B cell (primary cell): ENCODE measurements at places on chromosomes 6 and 20.
A peak's percentile ranks its signal among the peaks of the same experiment; 100 is the strongest.

DNA sequence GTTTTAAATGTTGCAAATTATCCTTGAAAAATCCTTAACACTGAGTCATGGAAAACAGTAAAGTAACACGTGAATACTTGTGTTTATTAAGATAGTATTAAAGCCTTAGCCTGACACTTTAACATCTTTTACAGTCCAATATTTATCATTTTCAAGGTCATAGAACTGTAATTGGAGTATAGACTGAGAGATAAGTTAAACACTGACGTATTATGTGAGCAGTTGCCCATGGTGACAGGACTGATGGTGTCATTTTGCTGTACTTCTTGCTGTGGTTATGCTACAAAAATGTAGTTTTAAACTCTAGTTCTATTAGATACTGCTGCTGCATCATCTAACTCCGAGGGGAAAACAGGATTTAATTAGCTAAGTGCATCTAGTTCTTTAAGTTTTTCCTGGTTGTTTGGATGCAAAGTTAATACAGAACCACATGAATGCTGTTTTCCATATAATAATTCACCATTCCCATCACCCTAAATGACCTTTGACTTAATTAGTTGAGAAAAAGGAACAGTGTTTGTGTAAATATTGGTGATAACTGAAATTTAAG, 37.8 kb downstream of the SLC2A12 start:
- DNase-seq = no peak

DNA sequence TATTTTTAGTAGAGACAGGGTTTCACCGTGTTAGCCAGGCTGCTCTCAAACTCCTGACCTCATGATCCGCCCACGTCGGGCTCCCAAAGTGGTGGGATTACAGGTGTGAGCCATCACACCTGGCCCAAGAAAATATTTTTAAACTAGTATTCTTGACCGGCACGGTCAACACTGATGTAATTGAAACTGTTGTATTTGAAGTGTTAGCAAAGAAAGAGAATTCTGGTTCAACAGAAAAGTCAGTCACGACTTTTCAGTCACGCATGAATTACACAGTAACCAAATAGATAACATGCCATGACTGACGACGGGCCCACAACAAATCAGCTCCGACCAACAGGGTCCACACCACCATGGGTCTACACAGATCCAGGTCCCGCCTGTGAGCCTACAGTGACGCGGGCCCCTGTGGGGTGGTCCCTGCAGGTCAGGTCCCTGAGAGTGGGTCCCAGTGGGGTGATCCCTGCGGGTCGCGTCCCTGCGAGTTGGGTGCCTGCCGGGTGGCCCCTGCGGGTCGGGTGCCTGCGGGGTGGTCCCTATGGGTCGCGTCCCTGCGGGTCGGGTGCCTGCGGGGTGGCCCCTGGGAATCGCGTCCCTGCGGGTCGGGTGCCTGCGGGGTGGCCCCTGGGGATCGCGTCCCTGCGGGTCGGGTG, 1.0 kb downstream of the GMEB2 start:
- DNase-seq = peak; percentile 64

- DNase-seq = no peak
These were observed 61.2 kb downstream of the EYA2 start for GRCh38 chr20:46955601-46956556.

GRCh38 chr6:161919691-161920090, 645.8 kb upstream of the AGPAT4 start:
- DNase-seq = no peak

- DNase-seq = no peak
These were observed 52.2 kb upstream of the PRL start for GRCh38 chr6:22349051-22349450.

DNA sequence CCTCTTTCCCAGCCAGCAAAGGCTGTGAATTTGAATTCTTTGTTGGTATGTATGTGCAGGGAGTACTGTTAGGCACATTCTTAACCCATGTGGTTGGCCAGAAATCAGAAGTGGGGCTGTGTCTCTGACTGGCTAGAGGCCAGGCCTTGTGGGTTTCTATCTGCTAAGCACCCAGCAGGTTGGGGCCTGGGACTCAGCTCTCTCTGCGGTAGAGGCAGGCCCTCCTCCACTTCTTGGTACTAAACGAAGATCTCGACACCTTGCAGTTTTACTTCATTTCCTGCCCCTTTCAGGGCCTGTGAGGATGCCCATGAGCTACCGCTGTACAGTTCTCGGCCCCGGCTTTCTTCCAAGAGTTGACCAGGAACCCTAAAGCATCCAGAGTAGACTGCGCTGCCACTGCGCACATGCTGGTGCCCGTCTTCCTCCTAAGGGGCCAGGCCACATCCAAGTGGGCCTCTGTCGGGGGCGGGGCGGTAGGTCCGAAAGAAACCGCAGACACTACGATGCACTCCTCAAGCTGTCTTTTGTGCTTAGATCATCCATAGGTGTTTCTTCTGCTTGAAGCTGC, 51.1 kb downstream of the TCP11 start:
- DNase-seq = no peak

DNA sequence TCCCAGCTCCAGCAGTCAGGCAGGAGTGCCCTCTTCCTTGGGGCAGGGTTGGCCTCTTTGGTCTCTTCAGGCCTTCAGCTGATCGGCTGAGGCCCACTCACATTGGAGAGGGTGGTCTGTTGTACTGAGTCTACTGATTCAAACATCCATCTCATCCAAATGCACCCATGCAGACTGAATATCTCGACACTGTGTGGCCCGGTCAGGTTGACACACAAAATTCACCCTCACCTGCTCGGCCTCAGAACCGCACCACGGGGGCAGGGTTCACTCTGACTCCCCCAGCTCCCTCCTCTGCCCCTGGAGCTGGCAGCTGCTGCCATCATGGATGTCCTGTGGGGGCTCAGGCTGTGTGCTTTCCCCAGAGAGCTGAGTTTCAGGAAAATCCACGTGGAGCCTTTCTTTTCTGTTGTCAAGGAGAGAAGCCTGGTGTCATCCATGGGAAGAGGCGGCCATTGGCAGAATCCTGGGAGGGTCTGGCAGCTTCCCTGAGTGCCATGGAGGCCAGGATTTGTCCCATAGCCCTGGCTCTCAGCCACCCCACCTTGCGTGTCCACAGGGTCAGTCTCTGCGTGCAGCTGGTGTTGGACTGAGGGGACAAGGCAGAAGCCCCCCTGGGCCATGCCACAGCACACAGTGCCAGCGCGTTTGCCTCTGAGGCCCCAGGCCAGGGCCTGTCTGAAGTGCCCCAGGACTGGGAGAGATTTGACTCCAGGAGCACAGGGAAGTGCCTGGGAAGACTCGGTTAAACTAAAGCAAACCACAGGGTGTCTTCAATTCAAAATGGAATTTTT, 114.1 kb downstream of the ERMARD start:
- no peak for DNase-seq

DNA sequence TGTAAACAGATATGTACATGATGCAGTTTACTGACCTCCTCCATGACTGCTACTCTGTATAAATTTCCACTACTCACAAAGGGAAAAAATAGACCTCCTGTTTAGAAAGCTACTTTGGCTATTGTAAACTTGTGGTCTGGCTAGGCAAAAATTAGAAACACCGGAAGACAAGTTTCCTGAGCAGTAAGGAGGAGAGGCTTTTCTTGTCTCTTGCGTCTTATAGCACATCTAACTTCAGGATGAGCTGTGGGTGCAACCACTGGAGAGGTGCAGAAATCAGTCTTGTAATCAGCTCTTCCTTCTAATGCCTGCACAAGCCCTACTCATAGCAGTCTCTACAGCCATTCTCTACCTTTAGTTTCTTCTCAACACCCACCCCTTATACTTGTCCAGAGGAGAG, 296.5 kb upstream of the SLC35B3 start:
- no peak for DNase-seq

DNA sequence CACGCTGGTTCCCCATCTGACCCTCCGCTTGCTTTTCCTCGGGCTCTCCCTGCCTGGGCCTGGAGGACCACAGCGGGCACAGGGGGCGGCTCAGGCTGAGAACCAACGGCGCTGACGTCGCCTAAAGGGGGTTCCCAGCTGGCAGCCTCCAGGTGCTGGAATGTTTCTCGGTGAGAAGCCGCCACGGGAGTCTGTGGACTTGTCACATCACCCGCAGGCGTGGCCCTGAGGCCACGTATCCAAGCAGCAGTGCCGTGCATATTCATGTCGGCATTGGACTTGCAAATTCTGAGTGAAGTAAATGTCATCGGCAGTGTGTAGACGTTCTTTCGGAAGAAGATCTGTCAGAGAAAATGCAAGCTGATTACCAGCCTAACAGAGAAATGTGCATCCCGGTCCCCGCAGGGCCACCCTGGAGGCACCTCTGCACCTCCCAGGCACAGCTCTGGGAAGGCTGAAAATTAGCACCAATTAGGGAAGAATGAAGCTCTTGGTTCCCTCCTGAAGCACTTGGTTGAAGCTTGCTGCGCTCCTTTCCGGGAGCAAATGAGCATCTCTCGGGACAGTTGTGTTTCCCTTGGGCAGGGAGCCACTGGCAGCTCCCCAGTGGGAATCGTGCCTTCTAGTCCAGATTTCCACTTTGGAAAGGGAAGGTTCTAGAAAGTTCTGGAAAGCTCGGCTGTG, 24.3 kb downstream of the NTSR1 start:
- DNase-seq = no peak

DNA sequence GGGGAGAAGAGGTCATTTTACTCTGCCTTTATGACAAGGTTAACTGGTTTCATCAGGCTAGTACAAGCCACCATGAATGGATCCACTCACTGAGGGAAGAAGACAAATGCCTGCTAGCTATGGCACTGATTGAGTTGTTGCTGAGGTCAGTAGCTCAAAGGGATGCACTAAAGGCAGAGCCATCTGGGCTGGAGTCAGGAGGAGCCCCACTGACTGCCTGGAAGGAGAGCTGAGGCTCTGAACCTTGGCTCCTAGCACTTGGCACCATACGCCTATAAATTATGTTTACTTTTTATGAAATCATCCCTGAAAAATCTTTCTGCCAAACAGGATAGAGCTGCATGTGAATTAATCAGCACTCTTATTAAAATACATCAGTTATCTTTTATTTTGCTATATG, 104.6 kb downstream of the DTD1 start:
- no peak for DNase-seq

- no peak for DNase-seq
These were observed 584.7 kb downstream of the RFPL4B start for GRCh38 chr6:112931832-112932231.

GRCh38 chr20:21126581-21126870, 644 bp downstream of the KIZ start:
- no peak for DNase-seq

- no peak for DNase-seq
These were observed 233.8 kb downstream of the ARHGAP18 start for GRCh38 chr6:129476248-129476564.

DNA sequence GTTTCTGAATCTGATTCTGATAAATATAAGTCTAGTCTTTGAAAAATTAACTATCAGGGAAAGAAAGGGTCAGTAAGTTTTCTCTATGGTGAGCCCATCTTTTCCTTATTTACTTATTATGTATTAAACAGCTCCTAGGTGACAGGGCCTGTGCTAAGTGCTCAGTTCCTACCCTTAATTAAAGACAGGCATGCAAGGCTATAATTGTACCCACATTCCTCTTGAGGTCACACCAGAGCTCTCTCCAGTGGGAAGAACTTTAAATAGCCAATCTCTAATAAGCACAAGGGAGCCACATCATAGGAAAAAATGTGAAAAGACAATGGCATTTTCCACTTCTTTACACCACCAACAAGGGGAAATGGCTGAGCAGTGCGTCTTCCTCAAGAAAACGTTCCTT, 421.8 kb upstream of the SLC35B3 start:
- no peak for DNase-seq

- no peak for DNase-seq
These were observed 951 bp upstream of the TRIM31 start for GRCh38 chr6:30113841-30114240.

DNA sequence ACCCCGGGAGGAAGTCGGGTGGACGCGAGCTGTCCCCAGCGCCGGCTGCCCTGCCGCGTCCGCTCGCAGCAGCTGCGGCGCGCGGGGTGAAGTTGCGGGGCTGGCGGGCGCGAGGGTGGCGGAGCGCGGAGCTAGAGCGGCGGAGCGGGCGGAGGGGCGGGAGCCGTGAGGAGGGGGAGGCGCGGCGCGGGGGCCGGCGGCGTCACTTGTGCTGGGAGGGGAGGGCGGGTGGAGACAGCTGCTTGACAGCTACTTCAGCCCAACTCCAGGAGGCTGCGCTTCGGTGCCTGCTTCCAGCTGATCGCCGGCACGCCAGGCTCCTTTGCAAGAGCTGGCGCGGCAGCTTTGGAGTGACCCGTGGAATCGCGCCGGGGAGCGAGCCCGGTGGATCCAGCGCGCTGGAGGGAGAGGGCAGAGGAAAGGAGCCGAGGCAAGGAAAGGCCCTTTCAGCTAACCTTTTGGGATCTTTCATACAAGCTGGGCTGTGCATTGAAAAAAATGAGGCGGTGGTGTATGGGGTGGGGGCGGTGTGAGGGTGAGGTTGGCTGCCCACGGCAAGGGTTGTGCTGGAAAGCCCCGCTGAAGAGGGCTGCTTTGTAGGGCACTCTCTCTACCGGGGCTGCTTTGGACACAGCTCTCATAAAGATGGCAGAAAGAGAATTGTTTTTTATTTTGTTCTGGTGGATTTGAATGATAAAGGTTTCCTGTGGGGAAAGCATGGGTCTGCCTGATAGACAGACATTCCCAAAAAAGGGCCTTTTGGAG, 24.6 kb downstream of the RIPOR2 start:
- DNase-seq = no peak

DNA sequence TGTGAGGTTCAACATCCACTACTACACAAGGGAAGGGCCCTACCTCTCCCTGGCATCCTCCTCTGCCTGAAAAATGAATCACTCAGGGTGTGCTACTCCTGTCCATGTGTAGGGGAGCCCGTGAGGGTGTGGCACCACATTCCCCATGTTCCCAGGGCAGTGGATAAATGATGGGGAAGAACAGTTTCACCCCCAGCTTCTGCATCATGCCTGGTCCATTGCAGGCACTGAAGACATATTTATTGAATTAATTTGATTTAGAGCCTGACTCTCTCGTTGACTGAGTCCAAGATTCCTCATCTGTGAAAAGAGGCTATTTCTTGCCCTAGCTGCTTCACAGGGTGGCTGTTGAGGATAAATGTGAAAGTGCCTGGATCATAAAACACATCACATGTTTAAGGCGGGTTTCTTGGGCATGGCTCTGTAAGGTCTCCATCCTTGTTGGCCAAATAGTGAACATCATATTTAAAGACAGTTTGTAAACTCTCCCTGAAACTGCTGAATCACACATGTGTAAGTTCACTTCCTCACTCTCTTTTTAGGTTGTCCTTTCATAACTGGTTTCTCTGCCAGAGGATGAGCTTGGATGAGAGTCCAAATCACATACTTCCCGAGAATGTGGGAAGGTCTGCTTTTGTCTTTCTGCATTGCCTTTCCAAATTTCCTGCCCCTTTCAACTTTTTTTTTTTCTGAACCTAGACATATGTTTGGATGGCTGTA, 79.7 kb upstream of the FYN start:
- no peak for DNase-seq

GRCh38 chr6:10740061-10740460, 7.5 kb upstream of the TMEM14B start:
- no peak for DNase-seq

DNA sequence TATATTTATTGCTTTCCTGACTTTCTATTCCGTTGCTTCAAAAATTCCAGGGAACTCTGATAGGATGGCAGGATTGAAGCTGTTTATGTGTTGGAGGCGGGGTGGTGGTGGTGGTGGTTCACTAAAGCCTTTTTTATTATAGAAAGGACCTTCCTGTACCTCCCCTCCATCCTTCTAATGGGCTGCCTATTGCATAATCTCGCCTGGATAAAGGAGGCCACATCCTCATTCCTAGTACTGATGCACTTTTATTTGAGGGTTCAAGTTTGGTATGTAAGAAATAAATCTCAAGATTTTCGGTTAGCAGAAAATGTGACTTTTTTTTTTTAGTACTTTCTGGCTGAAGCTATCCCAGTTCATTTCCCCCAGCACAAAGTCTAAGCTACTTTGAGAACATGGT, 18.7 kb upstream of the CTAGE9 start:
- no peak for DNase-seq

GRCh38 chr6:146805546-146806325, 207.0 kb downstream of the ADGB start:
- DNase-seq = no peak
